ENCODE measurements at places on chromosomes 3 and 15.
A peak's percentile ranks its signal among the peaks of the same experiment; 100 is the strongest.

- DNase-seq = no peak
These were observed 20.6 kb upstream of the UBE2E1 start for GRCh38 chr3:23785097-23785645.

GRCh38 chr3:27632431-27633223 lies 89.5 kb downstream of the EOMES start:
- DNase-seq = peak; percentile 52

DNA sequence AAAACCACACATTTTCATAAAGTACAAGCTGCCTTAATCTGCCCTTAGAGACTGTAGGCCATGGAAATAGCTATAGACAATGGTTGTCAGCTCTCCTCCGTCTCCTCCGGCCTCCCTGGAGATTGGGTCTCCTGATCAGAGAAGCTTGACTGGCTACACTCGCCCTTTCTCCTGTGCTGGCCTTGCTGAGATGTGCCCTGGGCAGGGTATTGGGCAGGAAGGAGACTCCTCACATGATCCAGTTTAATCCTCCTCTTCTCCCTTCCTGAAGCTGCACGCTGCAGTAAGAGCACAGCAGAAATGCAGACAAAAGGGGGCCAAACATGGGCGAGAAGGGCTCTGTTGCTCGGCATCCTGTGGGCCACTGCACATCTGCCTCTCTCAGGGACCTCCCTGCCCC lies at the start of gene SLC24A5:
Gene SLC24A5, plus strand, starts transcription at position 246 of the 400 bp plus-strand sequence. Its CDS starts 55 bp downstream, at position 301.
- DNase-seq = no peak

DNA sequence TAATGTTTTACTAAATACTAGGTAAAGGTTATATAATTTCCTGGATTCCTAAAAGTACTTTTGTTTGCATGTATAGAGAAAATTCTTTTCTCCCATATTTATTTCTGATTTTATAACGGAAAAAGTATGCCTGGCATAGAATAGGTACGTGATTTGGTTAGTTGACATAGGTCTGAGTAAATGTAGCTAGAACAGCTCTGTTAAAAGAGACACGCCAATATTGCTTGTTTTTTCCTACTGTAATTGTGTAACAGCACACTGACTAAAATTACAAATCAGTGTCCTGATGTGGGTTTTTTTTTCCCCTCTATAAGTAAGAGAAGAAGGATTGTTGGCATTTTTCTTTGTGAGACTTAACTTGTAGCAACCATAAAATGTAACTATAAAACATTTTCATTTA lies 26.7 kb downstream of the KLHL24 start:
- no peak for DNase-seq

GRCh38 chr3:135997554-135998320 lies 32.2 kb downstream of the PPP2R3A start:
- no peak for DNase-seq

GRCh38 chr15:47414207-47414606 lies 303.1 kb upstream of the SEMA6D start:
- no peak for DNase-seq

DNA sequence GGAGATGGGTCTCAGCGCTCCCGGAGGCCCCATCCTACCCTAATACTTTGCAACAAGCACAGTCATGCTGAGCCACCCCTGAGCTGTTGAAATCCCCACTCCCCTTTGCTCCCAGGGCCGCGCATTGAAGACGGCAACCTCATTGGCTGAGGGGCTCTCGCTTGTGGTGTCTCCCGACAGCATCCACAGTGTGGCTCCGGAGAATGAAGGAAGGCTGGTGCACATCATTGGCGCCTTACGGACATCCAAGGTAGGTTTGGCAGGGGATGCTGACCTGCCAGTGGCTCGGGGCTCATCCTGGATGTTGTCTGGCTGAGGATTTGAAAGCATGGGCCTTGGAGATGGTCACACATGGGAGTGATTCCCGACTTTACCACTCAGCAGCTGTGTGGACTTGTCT lies 5.9 kb downstream of the TMEM43 start:
- DNase-seq = no peak

DNA sequence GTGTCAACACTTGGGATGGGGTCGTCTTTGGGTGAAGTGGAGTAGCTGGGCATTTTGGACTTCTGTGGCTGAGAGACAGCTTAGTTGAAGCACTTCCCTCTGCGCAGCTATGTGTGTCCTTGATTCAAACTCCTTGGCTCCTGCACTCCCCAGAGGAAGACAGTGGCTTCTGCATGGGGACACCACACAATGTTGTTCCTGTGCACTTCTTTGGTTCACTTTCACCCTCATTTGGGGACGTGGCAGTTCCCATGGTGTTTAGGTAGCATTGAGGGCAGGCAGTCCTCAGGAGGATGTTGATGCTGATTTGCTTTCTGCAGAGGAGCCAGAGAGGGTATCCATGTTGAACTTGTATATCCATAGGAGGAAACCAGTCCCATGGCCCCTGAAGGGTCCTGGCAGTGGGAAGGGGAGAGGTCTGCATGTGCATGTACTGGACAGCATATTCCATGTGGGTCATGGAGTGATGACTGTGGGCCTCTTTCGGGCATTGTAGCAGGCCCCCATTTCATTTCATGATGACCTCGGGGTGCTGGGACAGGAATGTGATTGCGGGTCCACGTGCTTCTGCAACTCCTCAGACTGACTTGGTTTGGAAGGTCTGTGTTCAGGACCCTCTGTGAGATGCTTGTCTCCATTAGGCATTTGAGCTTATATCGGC lies 135.4 kb downstream of the SNRPN start:
- peak; percentile 8 for DNase-seq

DNA sequence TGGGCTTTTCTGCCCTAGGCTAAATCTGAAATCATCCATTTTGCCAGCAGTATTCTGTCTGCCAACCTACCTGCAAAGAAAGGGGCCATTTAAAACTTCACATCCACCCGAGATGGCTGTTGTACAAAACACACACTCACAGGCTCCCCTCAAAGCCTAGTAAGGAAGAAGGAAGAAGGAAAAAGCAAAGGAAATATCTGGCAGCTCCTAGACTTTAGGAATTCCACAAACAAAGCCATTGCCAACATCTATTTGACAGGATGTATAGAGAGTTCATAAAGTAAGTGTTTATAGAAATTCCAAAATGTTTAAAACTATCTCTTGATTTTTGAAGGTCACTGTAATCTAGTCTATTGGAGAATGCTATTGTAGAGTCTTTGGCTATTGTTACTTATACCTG lies 91.9 kb upstream of the THBS1 start:
- DNase-seq = no peak

DNA sequence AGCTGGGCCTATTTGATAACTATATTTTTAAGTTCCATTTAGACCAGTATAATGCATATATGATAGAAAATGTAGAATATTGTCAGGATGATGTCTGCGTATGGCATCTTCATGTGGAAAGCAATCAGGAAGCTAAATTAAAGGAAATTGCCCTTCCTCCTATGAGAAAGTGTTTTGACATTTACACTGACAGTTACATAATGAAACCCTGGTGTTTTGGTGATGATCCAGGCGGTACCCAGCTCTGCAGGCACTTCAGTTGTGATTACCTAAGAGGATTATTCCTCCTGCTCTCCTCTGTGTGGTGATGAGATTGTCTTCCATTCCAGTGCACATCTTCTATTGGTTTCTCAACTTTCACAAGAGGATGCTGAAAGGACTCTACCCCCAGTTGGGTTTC lies 126.5 kb upstream of the MITF start:
- no peak for DNase-seq

DNA sequence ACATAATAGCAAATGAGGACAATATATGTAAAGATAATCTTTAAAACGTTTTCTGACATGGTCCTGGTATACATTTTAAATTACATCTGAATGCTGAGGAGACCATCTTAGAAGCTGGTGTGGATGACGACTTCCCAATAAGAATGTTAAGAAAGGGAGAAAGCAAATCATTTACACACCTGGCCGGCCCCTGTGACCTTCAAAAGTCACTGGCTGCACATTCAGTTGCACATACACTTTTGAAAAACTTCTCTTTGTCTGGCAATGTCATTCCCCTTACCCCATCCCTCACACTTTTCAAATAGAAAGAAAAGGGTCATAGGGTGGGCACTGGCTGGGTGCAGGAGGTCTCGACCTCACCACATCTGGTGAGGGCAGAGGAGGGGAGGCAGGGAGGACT lies 391.0 kb downstream of the MECOM start:
- no peak for DNase-seq

DNA sequence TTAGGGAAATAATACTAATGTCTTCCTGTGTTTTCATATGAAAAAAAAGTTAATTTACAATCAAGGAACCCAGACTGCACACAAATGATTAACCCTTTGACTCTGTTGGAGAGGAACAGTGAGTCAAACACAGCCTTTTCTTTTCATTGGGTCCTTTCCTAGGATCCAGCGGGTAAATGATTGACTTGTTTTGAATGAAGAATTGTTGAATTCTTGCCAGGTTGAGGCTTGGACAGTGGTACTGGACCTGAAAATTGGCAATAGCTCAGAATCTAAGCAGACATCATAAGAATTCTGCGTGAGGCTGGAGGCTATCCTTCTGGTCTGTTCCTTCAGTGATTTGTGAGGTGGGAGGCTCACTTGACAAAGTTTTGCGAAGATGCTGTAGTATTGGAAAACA lies 143.0 kb downstream of the RYR3 start:
- DNase-seq = no peak

GRCh38 chr3:30578986-30579579 lies 27.3 kb upstream of the TGFBR2 start:
- no peak for DNase-seq

DNA sequence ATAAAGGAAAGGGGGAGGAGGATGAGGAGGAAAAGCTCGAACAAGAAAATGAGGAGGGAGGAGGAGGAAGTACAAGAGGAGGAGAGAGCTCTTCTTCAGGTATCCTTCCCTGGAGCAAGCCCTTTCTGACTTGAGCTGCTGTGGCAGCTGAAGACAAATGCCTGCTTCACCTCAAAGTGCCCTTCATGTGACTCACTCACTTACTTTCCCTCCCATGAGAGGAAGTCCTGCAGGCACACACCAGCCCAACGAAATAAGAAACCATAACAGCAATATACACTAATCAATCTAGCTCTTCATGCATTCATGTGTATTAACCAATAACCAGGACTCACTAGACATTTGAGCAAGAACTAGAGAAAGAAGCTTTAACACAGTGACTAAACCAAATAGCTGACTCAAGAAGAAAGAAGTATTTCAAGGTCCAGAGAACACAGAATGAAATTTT lies 251.9 kb downstream of the IGSF11 start:
- no peak for DNase-seq

- no peak for DNase-seq
These were observed 27.1 kb downstream of the CLRN1 start for GRCh38 chr3:150945226-150946032.

GRCh38 chr15:96252148-96252547 lies 78.4 kb upstream of the NR2F2 start:
- no peak for DNase-seq

GRCh38 chr3:5254281-5255048 lies 67.0 kb downstream of the EDEM1 start:
- DNase-seq = no peak

DNA sequence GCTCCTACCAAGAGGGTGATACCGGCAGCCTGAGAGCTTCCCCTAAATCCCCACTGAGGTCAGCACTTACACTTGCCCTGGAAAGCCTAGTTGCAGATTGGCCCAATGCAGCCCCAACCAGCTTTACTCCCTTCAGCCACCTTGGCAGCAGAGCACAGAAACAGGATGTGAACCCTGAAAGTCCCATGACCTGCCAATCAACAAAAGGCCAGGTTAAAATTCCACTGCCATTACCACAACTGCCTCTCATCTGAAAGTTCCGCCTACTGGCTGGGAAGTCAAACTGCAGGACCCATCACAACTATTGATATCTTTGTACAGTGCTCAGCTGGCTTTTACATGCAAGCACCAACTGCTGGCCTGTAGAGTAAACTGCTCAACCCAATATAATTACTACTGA lies 156.2 kb downstream of the ZMAT3 start:
- no peak for DNase-seq

DNA sequence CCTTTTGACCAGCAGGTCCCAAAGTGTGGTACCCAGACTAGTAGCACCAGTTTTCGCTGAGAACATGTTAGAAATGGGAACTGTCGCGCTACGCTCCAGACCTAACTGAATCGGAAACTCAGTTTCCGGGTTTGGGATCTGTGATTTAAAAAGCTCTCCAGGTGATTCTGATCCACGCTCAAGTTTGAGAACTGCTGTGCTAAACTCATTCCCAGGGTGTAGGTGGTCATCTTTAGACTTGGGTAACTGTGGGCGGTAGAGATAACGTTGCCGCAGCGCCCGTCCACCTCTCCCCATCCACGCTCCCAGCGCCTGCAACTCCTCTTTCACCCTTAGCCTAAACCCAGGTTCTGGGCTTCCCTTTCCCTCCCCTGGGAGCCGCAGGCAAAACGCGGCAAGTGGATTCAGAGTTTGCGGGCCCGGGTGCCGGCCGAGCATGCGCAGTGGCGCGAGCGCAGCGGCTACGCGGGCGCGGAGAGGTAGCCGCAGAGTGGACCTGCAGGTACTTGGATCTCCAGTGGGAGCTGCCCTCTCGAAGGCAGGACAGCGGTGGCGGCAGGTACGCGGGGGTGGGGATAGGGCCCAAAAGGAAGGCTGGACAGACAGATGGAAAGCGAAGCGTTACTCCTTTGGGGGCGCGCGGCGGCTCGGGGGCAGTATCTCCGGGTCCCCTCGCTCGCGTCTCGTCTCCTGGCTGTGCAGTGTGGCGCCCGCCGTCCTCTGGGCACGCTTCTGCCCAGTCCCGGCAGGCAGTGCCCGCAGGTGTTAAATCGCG lies at the start of gene PLS1:
Gene PLS1, plus strand, starts transcription at position 443 of the 775 bp plus-strand sequence. CDS start 67,845 bp downstream, outside the sequence.
- DNase-seq = peak; percentile 97

- DNase-seq = no peak
These were observed 524.9 kb downstream of the RBMS3 start for GRCh38 chr3:29805757-29806156.

GRCh38 chr15:52230073-52230472 lies 38.9 kb upstream of the GNB5 start:
- DNase-seq = no peak

DNA sequence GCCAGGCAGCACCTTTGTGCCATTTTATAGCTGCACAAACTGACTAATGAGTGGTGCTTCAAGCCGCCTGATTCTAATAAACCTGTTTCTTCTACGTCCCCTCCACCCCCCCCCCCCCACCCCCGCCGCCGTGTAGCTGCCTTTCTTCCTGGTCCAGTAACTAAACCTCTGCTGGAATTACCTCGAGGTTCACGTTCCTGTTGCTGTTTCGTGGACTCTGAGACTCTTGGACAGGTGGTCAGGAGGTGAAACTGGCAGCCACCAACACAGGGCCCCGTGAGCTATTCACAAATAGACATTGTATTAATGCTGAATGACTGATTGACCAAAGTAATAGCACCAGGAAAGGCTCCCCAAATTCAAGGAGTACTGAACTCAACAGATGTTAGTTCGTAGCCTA lies 73.9 kb downstream of the TRIM69 start:
- DNase-seq = no peak

GRCh38 chr3:4021162-4021561 lies 221.9 kb downstream of the LRRN1 start:
- DNase-seq = no peak

GRCh38 chr3:54123776-54124196 lies 1.4 kb downstream of the CACNA2D3 start:
- no peak for DNase-seq

GRCh38 chr3:183584914-183585280 lies 29.4 kb upstream of the KLHL6 start:
- DNase-seq = no peak

- no peak for DNase-seq
These were observed 88.2 kb downstream of the FBN1 start for GRCh38 chr15:48557335-48557734.

GRCh38 chr3:133295944-133296917 lies 103.6 kb upstream of the BFSP2 start:
- no peak for DNase-seq

- DNase-seq = no peak
These were observed 50.7 kb downstream of the CLDN11 start for GRCh38 chr3:170469151-170470062.

GRCh38 chr3:52721002-52721729 lies 15.3 kb downstream of the SPCS1 start:
- DNase-seq = no peak

GRCh38 chr15:93671387-93671943 lies 559.9 kb upstream of the MCTP2 start:
- DNase-seq = no peak

Measured in ecto neural progenitor cell (in vitro differentiated cells).